ENCODE measurements at places on chromosomes 12 and 14.

GRCh38 chr14:100484531-100485267, 102.5 kb downstream of the BEGAIN start:
- no peak for DNase-seq

- DNase-seq: peak; percentile 30
Observed at GRCh38 chr14:100709289-100710284, 17.1 kb upstream of the DLK1 start.

- peak; percentile 42 for DNase-seq
Observed at GRCh38 chr12:19222558-19222957, 93.0 kb downstream of the PLEKHA5 start.

DNA sequence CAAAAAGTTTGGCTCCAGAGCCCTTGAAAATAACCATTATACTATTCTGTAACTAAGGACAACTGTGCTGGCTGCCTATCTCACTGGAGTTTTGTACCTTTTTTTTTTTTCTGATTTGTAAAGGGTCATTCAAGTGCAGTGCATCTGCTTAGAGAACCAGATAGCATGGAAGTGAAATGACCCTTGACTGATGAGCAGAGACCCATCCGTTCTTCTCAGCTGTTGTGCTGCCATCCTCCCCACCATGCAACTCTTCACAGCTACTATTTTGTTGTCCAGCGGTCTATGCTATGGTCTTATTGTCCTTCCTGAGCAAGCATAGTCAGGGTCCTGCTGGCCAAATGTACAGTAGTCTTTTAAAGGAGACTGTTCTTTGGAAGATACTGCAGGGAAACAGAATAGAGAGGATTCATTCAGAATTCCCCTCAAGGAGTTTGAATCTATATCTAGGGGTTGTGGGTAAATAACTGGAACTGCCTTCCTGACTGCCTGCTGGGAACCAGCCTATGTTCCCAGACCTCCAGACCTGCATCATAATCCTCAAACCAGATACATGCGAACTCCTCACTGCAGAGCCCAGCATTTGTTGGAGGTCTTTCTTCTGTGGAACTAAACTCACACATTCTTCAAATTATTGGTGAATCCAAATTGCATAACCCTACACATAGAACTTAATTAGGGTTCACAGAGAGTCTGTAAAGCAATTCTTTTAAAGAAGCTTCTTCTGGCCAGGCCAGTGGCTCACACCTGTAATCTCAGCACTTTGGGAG, 41.1 kb downstream of the GPR19 start:
- no peak for DNase-seq

DNA sequence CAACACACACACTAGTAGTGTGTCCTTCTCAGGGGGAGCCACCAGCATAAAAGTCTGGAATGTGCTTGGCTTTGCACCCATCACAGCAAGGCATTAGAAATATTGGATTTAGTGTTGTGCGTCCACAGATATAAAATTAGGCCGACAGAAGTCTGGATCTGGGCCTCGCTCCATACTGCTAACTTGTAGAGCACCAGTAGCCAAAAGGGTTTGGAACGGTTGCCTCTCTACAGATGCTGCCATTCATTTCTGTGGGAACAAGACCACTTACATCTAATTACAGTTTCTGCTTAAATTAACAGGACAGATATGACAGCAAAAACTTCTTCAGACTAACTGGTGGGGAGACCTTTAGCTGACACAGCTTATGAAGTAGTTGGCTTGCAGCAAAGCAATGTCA, 94.2 kb downstream of the EXOC5 start:
- DNase-seq: no peak

- DNase-seq: no peak
Observed at GRCh38 chr12:49091056-49091835, 3.4 kb downstream of the DHH start.

GRCh38 chr12:46490635-46491034, 118.1 kb upstream of the SLC38A2 start:
- DNase-seq: peak; percentile 80

DNA sequence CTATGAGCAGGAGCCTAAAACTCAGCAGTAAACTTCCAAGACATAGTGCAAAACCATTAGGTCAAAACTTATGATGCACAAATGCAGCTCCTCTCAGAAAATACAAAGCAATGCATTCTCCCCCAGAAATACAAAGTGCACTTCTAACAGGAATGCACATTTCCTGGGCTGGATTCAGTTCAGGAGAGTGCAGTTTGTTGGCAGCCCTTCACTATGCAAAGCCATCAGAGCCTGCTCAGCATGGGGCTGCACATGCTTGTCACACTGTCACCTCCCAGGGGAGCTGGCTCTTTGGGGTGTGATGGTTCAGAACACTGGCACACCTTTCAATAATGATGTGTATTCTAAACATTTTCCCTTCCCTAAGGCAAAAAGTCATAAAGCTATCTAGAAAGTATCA, 110.4 kb downstream of the KCNK10 start:
- DNase-seq: no peak

- DNase-seq: peak; percentile 20
Observed at GRCh38 chr12:27257104-27257843, 13.2 kb downstream of the STK38L start.
